ENCODE measurements at places on chromosomes 6 and 20.

- no peak for DNase-seq
Observed at GRCh38 chr6:16684896-16685554, 76.2 kb downstream of the ATXN1 start.

GRCh38 chr6:20217324-20217855 lies 5.1 kb upstream of the MBOAT1 start:
- peak; percentile 57 for DNase-seq

DNA sequence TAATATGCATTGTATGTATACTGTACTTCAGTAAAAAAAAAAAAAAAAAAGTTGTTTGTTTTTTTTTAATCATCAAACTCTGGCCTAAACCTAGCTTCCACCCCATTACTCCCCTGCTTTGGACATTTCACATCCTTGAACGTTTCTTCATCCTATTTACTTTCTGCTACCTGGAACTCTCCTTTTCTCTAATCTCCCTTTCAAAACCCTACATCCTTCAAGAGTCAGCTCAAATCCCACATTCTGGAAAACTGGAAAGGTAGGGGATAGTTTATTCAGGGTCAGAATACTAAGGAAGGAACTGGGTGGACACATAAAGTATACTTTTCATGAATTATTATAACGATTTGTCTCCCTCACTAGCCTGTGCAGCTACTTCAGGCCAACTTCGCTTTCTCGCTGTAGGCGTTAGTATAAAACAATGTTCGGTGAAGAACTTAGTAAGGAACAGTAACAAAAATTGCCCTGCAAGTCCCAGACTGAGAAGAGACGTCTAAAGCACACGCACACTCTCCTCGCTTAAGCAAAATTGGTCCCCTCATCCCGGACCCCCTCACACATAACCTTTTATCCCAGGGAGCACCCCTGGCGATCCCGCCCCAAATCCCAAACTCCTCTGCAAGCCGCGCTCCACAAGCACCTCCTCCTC lies 775 bp downstream of the PIGU start:
- DNase-seq = no peak

DNA sequence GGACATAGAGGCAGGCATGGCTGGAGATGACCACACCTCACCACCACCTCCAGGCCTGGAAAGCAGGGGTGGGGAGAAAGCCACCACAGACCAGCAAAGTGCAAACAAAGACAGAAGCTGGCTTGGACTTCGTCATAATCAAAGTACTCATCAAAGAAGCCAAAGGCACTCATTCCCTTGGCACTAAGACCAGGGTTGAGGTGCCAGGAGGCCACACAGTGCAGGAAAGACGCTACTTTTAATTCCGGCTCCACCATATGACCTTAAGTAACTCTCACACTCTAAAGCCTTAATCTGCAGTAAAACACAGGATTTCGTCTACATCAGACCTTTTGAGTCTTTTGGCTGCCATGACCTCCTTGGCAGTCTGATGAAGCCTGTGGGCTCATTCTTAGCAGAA lies 123.1 kb downstream of the HIVEP2 start:
- DNase-seq = no peak
